ENCODE measurements at places on chromosomes 4 and X. TPM values are rescaled to one million over a fixed set of nuclear protein-coding genes. Genes with fewer than 3 reads are reported as not detected.

GRCh38 chr4:112946127-112946526, 103.3 kb upstream of the ANK2 start:
- no peak for DNase-seq

DNA sequence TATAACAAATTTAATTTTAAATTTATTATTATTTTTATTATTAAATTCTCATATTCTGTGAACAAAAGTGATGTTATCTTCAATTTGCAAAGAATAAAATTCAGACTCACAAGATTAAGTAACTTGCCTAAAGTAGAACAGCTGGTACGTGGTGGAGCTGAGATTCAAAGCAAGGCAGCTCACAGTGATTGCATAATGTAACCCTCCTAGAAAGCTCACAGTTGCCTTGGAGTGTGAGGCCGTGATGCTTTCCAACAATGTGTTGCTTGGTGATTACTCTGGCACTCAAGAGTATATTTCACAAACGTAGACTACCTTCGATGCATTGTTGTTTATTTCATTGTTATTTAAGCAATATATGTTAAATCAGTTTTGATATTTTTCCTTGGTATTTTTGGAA, 1039.2 kb upstream of the PABPC4L start:
- DNase-seq = no peak

- no peak for DNase-seq
These were observed 15.4 kb downstream of the AMTN start for GRCh38 chr4:70533791-70534190.

Gene CLOCK
- polyA plus RNA-seq = 17.6 TPM

DNA sequence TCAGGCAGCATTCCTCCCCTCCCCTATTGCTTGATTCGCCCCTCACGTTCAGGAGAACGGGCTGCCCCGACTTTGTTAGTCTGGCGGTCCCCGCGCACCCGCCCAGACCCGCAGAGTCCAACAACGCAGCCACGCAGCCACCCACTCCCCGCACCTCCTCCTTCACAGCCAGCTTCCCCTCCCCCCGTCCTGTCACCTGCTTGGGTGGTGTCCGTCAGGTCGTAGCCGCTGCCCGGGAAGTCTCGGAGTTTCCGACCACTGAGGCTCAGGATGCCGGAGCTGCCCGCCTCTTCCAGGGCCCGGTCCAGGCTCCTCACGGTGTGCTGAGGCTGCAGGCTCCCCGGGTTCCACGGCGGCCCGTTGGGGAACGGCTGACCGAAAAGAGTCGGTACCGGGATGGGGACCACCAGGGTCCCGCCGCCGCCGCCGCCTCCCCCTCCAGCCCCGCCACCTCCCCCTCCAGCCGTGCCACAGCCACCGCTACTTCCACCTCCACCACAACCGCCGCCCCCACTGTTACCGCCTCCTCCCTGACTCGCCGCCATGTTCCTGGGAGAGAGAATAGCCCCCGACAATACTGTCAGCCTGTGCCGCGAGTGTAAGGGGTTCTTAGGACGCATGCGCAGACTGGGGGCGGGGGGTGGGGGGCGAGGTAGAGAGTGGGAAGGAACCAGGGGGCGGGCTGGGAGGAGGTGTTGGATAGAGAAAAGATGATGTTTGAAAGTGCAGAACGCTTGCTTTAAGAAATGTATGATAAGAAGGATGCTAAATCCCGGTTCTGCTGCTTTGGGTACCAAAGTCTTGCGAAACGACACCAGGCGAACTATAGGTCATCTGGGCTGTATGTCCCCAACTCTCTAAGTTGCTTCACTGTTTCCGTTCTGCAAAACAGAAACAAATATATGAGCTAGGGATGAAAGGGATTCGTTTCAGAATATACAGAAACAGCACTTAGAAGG, at the start of gene LRCH2:
Gene LRCH2 (minus strand): TSS at position 600 of the 959 bp plus-strand sequence. CDS start 55 bp downstream, at position 545.
- no peak for DNase-seq

DNA sequence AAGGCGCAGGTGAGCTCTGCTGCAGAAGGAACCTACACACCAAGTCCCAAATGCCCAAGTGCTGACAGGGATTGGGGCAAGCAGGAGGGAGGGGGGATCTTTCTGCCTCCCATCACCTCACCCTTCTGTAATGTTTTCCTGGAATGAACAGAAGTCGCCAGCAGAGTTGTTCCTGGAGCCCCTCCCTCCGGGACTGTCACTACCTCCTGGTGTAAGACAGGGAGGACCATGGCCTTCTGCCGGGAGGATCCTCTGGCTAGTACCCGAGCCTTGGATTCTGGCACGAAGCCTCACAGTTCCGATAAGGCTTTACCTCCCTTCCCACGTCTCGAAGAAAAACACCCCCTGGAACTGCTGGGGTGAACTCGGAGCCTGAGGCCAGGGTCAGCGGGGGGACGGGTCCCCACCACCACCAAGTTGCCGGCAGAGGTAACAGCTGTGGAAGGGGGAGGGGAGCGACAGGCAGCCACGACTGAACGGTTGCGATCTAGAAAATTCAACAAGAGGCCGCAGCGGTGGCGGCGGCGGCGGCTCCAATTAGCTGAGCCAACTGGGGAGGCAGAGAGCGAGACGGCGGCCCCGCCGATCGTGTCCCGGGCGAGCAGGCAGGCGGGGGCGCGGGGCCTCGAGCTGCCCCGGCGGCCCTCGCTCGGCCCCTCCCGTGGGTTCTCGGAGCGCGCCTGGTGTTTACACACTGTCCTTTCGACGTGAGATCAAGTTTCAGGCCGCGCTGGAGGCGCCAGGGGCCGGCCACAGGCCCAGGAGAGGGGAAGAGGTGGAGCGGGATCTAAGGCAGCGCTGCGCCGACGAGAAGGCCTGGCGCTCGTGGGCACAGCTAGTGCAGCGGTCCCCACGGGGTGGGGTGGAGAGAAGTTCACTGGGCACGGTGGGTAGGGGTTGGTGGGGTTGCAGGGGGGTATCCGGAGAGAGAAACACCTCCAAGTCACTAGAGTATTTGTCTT, 53.7 kb upstream of the BCOR start:
- DNase-seq = no peak

DNA sequence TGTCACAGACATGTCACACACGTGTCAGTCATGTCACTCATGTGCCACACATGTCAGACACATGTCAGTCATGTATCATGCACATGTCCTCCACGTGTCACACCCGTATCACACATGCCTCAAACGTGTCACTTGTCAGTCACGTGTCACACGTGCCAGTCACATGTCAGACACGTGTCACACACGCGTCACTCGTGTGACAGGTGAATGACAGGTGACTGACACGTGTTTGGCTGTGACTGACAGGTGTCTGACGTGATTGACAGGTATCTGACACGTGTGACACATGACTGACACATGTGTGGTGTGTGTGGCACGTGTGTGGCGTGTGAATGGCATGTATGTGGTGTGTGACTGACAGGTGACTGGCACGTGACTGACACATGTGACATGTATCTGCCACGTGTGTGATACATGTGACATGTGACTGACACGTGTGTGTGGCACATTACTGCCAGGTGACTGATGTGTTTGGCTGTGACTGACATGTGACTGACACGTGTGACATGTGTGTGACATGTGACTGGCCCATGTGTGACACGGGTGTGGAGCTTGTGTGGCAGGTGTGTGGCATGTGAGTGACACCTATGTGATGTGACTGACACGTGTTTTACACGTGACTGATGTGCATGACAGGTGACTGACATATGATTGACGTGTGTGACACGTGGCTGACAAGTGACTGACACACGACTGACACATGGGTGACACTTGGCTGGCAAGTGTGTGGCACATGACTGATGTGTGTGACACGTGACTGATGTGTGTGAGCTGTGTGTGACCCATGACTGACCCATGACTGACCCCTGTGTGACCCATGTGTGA, 90.7 kb upstream of the GPC3 start:
- DNase-seq = no peak

- no peak for DNase-seq
These were observed 367.9 kb upstream of the FAM47C start for GRCh38 chrX:36640232-36640631.

Gene ZNF141
- 31.2 TPM for polyA plus RNA-seq

DNA sequence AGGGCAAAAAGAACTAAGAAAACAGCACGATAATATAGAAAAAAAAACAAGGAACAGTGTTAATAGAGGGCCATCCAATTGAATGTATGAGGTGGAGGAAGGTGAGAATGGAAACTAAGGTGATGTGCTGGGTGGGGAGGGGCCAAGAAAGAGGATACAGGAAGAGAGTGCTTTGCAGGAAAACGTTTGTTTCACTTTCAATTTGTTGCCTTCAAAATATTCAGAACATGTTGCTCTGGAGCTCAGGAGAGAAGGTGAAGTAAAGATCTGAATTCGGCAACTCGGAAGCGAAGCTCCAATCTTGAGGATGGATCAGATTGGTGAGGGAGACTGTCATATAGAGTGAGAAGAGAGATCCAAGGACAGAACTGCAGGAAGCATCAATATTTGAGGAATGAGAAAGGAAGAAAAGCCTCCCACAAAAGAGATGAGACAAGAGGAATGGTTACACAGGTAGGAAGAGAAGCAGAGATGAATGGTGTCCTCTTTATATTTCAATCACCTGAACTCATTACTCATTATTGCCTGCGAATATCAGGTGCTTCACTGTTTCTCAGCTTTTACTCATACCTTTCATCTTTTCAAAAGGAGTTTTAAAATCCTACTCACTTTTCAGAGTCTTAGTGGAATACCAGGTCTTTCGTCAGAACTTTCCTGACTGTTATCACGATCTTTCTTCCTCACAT, 14.7 kb upstream of the SEC24D start:
- DNase-seq = no peak

Gene PIGA
- 15.7 TPM for polyA plus RNA-seq

DNA sequence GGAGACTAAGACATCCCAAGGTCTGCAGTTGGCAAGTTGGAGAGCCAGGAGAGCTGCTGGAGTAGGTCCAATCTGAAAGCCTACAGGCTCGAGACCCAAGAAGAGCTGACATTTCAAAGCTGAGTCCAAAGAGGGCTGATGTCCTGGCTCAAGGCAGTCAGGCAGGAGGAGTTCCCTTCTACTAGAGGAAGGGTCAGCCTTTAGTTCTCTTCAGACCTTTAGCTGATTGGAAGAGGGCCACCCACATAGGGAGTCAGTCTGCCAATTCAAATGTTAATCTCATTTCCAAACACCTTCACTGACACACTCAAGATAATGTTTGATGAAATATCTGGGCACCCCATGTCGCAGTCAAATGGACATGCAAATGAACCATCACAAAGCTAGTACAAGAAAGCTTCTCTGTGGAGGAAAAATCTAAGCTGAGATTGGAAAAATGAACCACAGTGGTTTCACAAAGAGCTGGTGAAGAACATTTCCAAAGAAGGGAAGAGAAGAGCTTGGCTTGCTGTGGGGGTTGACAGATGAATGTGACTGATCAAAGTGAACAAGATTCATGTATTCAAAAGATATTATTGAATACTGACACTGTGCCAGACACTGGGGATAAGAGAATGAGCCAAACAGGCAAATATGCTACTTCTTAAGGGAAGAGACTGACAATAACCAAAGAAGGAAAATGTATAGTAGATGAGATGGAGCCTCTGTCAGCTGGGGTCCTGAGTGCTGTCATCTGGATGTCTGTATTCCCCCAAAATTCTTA, 61.2 kb downstream of the STK32B start:
- DNase-seq = no peak

Gene SUPT20HL2
- 0.05 TPM for polyA plus RNA-seq

DNA sequence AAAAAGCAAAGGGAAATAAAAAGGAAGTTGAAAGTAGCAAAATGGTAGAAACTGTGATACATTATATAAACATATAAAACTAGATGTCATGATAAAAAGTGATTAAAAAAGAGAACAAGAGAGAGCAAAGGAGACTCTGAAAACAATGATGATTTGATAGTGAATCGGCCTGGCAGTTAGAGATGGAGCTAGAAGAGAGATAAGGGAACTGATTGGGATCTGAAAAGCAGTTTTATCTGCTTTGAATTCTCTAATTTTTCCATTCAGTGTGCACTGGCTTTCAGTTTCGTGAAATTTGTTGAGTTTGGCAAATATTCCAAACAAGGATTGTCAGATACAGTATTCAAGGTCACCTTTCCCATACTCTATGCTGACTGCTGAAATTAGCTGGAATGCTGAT, 21.9 kb upstream of the CCSER1 start:
- no peak for DNase-seq

All from right renal pelvis (tissue), 4 donors.